ENCODE measurements at places on chromosomes 13 and 19.

DNA sequence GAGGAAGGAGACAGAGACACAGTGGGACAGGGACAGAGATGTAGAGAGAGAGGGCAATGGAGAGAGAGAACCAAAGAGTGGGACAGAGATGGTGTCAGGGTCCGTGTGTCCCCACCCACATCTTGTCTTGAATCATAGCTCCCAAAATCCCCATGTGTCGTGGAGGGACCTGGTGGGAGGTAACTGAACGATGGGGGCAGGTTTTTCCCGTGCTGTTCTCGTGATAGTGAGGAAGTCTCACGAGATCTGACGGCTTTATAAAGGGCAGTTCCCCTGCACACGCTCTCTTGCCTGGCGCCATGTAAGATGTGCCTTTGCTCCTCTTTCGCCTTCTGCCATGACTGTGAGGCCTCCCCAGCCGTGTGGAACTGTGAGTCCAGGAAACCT lies 7.5 kb upstream of the PLA2G4C start:
- DNase-seq: no peak

DNA sequence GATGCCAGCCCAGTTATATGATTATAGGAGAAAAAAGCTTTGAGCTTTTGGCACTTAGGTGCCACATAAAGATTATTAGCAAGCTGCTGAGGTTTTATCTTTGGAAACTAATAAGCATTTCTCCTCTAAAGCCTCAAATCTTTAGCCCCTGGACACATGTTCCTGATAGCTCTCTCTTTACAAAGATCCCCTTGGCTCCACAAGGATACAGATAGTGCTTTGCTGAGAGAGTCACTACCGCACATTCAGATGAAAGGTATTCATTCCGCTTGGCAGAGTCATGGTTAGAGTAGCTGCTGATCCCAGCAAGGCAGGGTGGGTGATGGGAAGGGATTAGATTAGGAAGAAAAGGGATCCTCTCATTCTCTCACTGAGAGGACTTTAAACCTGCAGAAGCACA lies 28.2 kb upstream of the PSG7 start:
- no peak for DNase-seq

GRCh38 chr13:99339736-99340397 lies 32.7 kb upstream of the GPR183 start:
- DNase-seq: no peak

GRCh38 chr13:79874396-79875360 lies 393.7 kb downstream of the NDFIP2 start:
- DNase-seq: no peak

DNA sequence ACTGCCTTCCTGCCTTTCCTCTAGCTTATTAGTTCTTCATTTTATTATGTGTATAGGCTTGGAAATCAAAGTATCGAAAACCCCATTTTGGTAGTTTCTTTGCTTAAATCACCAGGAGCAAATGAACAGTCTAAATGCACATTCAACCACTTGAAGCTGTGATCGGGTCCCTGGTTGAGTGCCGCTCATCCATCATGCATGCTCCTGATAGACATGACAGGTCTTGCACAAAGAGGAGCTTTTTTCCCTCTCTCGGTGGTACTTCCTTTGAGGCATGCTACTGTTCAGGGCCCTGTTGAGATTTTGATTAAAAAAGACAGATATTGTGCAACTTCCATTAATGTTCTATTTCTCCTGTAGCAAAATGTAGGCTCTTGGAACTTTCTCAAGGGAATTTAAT lies 185.8 kb downstream of the OLFM4 start:
- no peak for DNase-seq

DNA sequence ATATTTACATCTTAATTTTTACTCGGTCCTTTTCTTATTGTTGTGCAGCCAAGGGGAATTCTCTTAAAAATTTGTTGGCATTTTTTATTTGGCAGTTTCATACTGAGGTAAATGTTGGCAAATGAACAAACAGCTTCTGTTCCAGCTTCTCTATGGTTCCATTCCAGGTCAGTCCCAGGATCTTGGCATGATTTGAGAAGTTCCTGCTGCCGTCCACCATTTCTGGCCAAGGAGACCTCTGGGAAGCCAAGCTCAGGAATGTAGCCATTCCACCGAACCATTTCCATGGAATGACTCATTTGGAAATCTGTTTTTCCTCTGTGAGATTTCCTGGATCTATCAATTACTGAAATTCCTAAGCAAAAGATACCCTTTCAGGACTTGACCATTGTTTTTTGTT lies 43.9 kb downstream of the SLC10A2 start:
- no peak for DNase-seq

- no peak for DNase-seq
These were observed 56.1 kb downstream of the CDK8 start for GRCh38 chr13:26310003-26310402.

DNA sequence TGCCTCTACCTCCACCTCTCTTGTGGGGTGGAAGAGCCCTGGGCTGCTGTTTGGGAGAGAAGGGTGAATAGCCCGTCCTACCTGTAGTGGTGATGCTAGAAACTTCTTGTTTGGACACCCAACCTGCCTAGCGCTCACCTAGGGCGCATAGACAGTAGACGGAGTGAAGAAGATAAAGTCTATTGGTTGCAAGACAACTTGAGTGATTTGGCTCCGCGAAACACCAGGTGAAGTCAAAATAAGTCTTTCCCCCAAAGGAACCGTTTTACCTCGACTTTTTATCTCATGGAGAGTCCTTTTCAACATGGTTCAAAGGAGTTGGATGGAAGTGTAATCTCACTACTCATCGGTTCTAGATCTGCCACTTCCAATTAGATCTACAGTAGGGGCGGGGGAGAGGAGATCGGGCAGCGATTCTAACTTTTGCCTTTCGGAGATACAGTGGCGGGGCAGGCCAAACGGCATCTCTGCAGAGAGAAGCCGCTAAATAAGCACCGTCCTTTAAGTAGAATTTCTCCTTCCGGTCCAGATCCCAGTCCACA lies 694 bp upstream of the ZIC5 start:
- peak; percentile 16 for DNase-seq

Measured in colonic mucosa (tissue), 4 donors.